ENCODE measurements at places on chromosomes 1 and 21.
A peak's percentile ranks its signal among the peaks of the same experiment; 100 is the strongest.

DNA sequence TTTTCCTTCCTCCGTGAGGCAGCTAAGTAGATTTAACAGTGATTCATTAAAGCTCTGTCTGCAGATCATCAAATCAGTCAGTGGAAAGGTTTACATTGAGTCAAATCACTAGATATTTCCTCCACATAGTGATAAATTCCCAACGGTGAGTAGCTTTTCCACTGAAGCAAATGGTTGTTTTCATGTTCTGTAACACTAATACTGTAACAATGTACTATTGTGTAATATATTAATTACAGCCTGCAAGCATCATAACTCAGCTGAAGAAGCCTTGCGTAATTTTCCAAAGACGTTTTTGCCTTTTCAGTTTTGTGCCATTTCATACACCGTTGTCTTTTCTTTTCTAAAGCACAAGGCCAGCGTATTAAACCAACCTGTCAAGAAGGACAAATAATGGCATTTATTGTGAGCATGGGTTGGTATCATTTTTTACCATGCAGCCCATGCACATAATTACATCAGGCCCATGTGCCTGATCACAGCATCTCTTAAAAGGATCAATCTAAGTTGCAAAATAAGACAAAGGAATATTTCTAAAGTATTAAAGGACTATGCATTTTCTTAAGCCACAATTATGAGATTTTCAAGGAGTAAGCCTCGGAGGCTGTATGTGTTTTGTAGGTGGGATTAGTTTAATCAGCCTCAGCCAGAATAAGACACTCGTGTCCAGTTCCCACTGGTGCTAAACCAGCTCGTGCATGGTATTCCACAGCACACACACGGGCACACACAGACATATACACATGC lies 16.7 kb upstream of the PDE9A start:
- DNase-seq, result peak; percentile 37

- DNase-seq, result no peak
Observed at GRCh38 chr21:45132841-45133573, 58.6 kb downstream of the ADARB1 start.

DNA sequence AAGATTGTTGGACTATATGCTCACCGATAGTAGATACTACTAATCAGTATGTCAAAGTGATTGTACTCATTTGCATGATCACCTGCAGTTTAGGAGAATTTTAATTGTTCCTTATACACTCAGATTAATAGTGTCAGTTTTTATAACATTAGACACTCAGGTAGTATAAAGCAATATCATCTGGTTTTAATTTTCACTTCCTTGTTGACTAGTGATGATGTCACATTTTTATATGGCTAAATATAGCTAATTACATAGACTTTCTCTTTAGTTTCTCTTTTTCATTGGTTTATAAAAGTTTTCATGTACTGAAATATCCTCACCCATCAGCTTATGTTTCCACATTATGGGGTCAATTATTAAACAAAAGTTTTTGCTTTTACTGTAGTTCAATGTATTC lies 1332.4 kb upstream of the ADGRL2 start:
- no peak for DNase-seq

DNA sequence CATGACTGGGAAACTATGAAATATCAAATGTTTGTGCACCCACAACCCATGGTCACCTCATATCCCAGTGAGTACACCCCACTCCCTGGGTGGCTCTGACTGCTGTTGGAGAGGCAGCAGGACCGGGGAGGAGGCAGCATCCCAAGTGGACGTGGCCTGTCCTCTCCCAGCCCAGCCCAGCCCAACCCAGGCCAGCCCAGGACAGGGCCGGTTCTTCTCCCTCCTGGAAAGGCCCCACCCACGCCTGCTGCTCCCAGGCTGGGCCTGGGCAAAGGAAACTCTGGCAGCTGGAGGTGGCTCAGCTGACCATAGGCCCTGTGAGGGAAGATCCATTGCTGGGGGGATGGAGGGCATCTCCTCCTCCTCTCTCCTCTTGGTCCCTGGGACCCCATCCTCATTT lies 19.1 kb downstream of the MATN1 start:
- no peak for DNase-seq

- no peak for DNase-seq
Observed at GRCh38 chr1:101216623-101217022, 20.2 kb upstream of the S1PR1 start.

- DNase-seq, result no peak
Observed at GRCh38 chr1:156194300-156194652, 372 bp downstream of the SLC25A44 start.

DNA sequence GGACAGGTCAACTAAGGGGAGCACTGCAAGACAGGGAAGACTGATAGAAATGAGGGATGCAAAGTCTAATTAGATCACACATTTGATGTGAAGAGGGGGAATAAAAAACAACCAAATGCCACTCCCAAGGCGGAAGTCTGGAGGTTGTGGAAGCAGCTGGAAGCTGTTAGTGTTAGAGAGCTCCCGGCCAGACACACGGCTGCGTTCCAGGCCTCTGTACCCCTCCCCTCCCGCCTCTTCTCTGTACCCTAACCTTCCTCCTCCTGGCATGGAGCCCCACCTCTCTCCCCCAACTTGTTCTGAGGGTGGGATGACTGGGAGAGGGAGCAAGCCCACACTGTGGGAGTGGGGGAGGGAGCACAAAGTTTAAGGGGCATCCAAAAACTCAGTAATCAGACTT lies 67.0 kb downstream of the PLEKHA6 start:
- DNase-seq, result no peak

GRCh38 chr1:57017200-57017599 lies 51.4 kb upstream of the C8B start:
- no peak for DNase-seq

DNA sequence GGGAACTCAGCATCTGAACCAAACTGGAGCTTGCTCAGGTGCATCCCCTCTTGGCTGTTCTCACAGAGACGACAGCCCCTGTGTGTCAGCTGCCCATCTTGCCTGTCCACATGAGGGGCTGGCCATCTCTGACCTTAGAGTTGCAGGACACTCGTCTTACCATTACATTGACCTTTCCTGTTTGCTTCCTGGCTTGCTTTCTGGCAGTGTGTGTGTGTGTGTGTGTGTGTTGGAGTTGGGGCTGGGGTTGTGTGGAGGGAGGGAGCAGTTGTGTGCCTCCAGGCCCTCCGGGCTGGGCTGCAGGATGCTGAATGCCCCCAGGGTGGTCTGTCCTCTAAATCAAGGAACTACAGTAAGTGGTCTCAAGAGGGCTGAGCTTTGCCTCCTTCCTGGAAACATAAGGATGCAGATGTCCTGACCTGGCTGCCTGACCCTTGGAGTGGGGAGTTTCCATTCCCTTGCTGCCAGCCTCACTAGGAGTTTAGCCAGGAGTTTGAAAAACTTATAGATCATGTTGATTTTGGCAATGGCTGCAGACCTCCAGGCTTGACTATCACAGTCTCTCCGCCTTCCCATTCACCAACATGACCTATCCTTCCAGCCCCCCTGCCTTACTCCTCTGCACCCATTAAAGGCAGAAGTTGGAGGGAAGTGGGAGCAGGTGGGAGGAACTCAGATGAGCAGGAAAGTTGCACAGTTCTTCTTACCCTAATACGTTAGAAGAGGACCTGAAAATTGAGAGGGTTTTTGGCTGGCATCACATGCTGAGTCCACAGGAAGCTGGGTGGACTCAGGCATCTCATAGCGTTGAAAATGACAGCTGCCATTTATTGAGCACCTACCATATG lies 19.0 kb downstream of the RASSF5 start:
- no peak for DNase-seq

DNA sequence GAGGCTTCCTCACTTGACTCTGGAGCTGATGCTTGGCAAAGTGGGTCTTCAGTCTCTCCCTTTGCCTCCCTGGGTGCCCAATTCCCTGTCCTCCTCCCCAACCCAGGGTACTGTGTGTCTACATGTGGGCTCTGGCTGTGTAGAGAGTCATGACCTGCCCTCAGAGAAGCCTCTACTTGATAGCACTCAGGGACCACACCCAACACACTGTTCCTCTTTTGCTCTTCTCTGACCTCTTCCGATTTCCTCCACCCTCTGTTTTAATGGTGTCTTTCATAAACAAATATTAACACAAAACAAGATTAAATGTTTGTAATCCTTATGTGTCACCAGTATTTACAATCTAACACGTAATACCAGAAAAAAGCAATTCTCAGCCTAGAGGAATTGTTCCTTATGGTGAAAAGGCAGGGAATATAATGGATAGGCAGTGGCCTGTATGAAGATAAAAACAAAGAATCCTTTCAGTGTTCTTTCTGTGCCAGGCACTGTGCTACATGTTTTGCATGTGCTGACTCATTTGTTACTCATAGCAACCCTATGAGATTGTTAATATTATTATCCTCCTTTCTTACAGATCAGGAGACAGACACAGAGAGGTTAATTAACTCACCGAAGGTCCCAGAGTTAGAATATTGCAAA lies 58.2 kb downstream of the HSD3B1 start:
- DNase-seq, result no peak

DNA sequence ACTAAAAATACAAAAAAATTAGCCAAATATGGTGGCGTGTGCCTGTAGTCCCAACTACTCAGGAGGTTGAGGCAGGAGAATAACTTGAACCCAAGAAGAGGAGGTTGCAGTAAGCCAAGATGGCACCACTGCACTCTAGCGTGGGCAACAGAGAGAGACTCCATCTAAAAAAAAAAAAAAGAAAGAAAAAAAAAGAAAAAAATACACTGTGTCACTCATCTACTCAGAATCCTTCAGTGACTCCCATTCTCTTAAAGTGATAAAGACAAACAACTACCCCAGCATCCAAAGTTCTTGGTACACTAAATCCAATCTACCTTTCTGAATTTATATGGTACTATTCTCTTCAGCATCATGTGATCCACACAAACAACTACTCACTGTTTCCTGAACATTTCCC lies 40.2 kb upstream of the S1PR1 start:
- DNase-seq, result no peak

GRCh38 chr1:109441069-109441468 lies 14.8 kb upstream of the PSMA5 start:
- DNase-seq, result no peak

GRCh38 chr1:70779571-70779970 lies 268.0 kb downstream of the PTGER3 start:
- DNase-seq, result peak; percentile 58

GRCh38 chr1:197619008-197619640 lies 156.2 kb downstream of the DENND1B start:
- no peak for DNase-seq

DNA sequence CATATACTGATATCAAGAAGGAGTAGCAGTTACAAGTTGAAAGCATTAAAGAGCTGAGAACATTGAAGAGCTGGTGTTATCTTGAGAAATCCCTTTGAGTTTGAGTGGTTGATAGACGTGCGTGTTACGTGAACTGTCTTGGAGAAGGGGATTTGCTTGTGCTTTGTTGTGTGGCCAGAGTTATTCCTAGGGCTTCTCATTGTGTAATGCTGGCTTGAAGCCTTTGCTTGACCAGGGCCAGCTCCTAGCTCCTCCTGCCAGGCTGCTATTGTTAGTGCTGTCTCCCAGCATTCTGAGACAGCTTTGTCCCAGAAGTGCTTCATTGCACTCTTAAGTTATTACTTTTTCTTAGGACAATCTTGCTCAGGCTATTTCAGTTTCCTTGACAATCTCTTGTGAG lies 116.2 kb upstream of the KCNK2 start:
- no peak for DNase-seq

DNA sequence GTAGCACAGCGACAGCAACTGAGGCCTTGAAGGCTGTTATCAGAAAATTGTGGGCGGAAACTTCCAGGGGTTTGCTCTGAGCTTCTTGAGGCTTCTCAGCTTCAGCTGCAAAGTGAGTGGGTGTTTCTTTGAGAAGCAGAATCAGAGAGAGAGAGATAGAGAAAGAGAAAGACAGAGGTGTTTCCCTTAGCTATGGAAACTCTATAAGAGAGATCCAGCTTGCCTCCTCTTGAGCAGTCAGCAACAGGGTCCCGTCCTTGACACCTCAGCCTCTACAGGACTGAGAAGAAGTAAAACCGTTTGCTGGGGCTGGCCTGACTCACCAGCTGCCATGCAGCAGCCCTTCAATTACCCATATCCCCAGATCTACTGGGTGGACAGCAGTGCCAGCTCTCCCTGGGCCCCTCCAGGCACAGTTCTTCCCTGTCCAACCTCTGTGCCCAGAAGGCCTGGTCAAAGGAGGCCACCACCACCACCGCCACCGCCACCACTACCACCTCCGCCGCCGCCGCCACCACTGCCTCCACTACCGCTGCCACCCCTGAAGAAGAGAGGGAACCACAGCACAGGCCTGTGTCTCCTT lies at the start of gene FASLG:
Gene FASLG (plus strand): TSS at position 233 of the 583 bp plus-strand sequence. CDS start 99 bp downstream, at position 332.
- no peak for DNase-seq
